ENCODE measurements at places on chromosomes 1 and 21. TPM values are rescaled to one million over a fixed set of nuclear protein-coding genes. Genes with fewer than 3 reads are reported as not detected.
A peak's percentile ranks its signal among the peaks of the same experiment; 100 is the strongest.

GRCh38 chr1:234611225-234611846 is 1.4 kb upstream of the IRF2BP2 start:
- DNase-seq = peak; percentile 95

Gene LCE2C
- not detected for total RNA-seq

Gene BNIPL
- total RNA-seq = 0.18 TPM

Gene NES
- total RNA-seq = 44.5 TPM

DNA sequence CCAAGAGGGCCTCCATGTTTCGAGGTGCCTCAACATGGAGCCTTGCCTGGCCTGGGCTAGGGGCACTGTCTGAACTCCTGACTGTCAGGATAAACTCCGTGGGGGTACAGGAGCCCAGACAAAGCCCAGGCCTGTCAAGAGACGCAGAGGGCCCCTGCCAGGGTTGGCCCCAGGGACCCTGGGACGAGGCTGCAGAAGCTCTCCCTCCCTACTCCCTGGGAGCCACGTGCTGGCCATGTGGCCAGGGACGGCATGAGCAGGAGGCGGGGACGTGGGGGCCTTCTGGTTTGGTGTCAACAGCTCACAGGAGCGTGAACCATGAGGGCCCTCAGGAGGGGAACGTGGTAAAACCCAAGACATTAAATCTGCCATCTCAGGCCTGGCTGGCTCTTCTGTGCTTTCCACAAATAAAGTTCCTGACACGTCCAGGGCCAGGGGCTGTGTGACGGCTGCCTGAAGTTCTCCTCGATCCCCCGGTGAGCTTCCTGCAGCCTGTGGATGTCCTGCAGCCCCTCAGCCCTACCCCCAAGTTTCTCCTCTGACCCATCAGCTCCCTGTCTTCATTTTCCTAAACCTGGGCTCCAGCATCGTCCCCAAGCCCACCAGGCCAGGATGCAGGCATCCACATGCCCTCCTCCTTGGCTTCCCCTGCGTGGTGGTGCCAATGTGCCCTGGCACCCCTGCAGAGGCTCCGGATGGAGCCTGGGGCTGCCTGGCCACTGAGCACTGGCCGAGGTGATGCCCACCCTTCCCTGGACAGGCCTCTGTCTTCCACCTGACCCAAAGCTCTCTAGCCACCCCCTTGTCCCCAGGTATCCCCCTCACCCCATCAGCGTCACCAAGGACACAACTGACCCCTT is 12.8 kb upstream of the LRRC3 start:
- no peak for DNase-seq

DNA sequence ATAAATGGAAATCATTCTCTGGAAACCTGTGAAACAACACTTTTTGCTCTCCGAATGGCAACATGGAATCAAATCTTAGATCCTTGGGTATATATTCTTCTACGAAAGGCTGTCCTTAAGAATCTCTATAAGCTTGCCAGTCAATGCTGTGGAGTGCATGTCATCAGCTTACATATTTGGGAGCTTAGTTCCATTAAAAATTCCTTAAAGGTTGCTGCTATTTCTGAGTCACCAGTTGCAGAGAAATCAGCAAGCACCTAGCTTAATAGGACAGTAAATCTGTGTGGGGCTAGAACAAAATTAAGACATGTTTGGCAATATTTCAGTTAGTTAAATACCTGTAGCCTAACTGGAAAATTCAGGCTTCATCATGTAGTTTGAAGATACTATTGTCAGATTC is 45.7 kb downstream of the PTGFR start:
- DNase-seq = peak; percentile 39
